Activated naive CD8-positive, alpha-beta T cell treated with anti-CD3 and anti-CD28 coated beads, Interleukin-2, amount 50 U/mL, for 16 hours (primary cell): ENCODE measurements at places on chromosomes 1 and 21.

- no peak for DNase-seq
Observed at GRCh38 chr1:100530880-100531487, 7.0 kb upstream of the GPR88 start.

DNA sequence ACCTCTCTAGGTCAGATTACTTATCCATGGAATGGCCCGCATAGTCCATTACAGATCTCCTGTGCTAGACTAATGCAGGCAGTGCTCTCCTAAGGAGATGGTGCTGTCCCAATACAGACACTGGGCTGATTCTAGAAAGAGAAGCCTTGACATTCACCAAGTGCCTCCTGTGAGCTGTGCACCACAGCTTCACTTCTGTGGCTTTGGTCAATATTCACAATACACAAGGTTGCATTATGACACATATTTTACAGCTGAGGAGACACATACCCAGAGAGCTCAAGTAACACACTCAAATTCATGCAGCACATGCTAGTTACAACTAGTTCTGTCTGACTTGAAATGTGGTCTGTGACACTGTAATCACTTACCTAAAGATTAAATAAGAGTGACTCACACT lies 59.4 kb upstream of the LRRC8B start:
- DNase-seq: no peak

DNA sequence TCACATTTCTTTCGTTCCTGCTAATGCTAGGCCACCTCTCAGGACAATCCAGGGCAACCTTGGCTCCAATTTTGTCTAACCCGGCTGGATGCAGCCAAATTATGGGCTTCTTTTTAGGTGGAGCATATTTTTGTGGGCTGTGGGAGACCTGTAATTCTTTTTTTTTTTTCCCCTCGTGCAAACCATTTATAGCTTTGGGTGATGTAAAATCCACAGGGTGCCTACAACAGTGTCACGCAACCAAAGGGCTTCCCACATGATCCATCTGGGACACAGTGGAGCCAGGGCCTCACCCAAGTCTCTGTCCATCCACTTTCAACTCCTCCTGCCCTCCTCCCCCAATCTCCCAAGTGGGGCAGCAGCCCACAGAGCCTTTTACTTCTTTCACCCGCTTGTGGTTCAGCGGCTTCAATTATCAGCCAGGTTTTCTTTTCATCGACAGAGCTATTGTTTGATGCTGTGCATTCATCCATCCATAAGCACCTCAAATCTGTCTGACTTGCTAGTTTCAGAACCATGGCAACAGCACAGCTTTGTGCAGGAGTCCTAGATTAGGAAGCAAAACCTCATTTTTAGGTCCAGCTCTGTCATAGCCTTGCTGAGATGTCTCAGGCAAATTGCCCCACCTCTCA lies 10.0 kb upstream of the OVAAL start:
- no peak for DNase-seq

GRCh38 chr1:203661572-203661971 lies 34.9 kb downstream of the ATP2B4 start:
- no peak for DNase-seq

- DNase-seq: no peak
Observed at GRCh38 chr1:237799762-237800474, 90.8 kb downstream of the ZP4 start.

DNA sequence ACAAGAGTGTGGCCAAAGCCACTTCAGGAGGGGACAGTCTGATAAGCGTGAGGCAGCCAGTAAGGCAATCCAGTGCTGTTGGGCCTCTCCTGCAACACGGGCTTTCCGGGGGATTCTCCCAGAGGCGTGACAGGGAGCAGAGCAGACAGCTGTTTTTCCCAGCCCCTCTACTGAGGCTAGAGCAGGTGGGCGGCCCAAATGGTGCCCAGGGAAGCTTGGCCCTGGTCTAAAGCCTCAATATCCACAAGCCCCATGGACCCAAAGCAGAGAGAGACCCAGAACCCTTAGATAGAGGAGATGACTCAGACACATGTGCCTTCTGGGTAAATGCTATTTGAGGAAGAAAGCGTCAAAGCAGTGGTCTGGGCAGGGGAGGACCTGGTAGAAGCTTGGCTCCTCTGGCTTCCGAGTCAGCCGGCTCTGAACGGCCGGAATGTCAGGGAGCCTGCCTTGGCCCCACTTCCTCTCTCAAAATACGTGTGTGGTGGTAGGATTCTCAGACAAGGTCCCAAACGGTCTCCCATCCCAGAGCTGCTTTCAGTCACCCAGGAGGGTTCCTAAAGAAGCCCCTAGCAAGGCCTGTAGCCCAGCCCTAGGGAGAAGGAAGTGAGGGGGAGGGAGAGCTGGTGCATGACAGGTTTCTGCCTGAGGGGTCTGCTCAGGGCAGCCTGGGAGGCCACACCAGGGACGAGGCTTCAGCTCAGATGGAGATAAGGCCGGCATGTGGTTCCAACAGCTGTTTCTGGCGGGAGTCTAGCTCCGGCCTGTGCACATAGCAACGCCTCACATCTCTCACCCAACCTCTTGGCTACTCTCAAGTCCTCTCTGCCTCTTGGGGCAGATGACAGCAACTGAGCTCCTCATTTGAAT lies 28.8 kb downstream of the PIK3C2B start:
- no peak for DNase-seq

DNA sequence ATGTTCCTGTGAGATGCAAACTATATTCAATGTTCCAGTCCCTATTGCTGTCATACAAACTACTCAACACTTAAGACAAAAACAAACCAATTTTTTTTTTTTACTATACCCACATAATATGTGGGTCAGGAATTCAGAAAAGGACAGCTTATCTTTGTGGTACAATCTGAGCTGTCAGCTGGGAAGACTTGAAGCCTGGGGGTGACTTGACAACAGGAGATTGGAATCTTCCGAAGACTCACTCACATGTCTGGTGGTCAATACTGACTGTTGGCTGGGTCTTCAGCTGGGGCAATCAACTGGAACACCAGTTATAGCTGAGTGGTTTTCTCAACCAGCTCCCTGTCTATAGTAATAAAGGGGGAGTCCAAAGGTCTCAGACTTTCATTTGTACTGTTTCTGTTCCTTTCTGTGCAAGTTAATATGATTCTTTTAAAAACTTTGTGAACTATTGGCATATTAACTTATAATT lies 81.7 kb upstream of the ATP1B1 start:
- DNase-seq: no peak

- no peak for DNase-seq
Observed at GRCh38 chr1:230749150-230749549, 2.0 kb downstream of the CAPN9 start.

DNA sequence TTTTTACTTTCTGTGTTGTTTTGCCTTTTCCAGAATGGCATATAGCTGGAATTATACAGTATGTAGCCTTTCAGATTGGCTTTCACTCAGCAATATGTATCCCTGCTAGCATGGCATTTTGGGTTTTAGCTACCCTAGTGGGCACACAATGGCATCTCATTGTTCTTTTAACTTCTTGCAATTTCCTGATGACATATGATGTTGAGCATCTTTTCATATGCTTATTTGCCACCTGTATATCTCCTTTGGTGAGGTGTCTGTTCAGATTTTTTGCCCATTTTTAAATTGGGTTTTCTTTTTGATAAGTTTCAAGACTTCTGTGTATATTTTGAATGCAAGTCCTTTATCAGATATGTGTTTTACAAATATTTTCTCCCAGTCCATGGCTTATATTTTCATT lies 14.0 kb downstream of the TSEN15 start:
- DNase-seq: no peak

GRCh38 chr1:94205639-94206038 lies 31.7 kb downstream of the ARHGAP29 start:
- no peak for DNase-seq

DNA sequence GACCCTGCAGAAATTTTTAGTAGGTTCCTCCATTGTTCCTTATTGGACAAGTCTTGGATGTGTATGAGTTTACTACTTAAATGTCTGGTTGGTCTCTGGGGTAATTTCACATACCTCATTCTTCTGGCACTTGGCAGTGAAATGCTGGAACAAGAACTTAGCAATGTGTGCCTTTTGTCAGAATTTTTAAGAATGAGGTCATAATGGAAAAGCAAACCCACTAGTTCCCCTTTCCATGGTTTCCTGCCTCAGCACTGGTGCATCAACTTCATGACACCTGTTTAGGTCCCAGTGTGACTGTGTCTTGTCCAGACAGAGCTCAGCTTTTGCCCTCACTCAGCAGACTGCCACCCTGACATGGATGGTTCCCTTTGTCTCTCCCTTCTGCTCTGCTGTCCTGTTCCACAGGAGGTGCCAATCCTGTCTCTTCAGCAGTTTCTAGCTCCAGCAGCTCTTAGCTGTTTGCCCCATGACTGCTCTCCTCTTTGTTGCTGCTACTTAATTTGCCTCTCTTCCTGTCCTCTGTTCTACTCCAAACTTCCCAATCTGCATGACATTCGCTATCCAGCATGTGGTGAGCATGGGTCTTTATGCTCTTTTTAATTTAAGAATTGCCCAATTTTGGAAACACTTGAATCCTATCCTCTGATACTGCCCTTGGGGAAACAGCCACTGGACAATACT lies 135.6 kb downstream of the CYYR1 start:
- no peak for DNase-seq

DNA sequence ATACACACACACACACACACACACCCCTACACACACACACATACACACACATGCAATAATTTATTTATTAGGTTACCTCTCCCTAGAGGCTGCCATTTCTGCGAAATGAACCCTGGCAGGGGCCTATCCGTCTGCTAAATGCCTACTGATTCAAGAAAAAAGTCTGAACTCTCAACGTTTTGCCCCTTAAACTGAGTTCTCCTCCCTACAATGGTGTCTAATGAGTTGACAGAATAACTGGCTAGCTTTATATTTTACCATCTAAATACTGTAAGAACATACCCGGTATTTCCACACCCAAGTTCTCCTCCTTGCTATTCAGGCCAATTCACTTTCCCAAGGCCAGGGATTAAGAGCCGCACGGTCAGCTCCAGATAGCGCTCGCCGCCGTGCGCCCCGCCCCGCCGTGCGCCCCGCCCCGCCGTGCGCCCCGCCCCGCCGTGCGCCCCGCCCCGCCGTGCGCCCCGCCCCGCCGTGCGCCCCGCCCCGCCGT lies 339 bp upstream of the RNPC3 start:
- no peak for DNase-seq

GRCh38 chr1:154446292-154446691 lies 41.1 kb downstream of the IL6R start:
- no peak for DNase-seq

DNA sequence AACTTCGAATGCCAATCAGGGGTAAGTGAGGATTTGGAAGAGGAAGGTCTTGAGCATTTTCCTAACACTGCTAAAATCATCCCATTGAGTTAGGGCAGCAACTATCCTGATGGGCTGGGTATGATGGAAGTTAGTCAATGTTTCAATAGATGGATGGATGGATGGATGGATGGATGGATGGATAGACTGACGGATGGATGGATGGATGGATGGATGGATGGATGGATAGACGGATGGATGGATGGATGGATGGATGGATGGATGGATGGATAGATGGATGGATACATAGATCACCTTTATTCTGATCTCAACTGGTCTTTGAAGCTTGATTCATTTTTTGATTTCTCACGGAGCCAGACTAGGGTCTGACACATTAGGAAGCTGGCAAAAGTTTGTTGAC lies 2.3 kb upstream of the CLDN14 start:
- no peak for DNase-seq

DNA sequence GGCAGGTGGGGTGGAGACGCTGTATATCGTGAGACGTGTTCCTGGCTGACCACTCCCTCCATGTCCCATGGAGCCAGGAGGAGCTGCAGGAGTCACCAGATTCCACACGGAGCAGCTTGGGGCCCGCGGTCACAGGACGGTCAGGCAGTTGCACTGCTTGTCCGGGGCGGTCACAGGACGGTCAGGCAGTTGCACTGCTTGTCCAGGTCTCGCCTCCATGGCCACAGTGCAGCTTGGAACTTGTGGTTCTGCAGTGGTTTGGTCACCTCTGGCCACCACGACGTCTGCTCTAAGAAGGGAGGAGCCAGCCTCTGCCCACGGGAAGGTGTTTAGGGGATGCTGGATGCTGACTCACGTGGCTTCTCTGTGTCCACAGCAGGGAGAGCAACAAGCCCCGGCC lies 33.0 kb downstream of the SLX9 start:
- DNase-seq: no peak

GRCh38 chr1:28552758-28553663 lies at the start of gene TRNAU1AP:
Gene TRNAU1AP (plus strand): TSS chr1:28553085. CDS start chr1:28553111, 26 bp downstream.
- DNase-seq: peak; percentile 93

DNA sequence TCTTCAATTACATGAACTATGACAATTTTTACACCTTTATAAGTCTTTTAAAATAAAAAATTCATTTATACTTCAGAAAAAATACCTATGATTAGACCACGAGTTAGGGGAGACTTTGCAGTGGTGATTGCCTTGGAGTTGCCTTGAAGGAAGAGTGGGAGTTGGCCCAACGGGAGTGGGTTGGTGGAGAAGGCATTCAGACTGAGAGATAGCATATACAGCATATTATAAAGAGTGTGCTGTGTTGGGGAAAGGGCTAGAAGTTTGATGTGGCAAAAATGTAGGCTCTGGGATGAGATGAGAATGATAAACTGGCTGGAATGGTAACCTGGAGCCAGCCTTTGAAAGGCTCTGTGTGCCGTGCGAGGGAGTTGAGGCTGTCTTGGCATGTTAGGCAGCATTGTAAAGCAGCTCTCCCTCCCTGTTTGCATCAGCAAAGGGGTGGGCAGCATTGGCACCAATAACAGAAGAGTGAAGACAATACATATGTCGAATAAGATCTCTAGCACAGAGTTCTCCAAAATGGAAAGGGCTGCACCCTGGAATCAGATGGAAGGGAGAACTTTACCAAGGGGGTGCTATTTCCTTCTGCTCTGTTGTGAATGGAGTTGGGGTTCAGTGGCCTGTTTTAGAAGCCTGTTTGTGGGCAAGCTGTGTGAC lies 24.4 kb downstream of the MPZL1 start:
- no peak for DNase-seq

DNA sequence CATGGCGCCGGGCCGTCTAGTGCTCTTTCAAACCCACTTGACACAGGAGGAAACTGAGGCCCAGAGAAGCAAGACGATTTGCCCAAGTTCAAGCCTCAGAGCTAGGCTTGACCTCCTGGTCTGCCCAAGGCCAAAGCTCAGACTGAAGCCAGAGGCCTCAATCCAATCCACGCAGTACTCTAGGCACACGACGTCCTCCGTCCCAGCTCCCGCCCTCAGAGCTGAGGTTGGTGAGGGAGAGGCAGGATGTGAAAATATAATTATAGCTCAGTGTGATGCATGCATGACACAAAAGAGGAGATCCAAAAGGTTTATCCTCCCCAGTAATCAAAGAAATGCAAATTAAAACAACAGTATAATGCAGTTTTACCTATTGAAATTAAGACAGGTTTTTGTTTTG lies 15.5 kb upstream of the ADGRB2 start:
- no peak for DNase-seq

GRCh38 chr21:40300300-40300699 lies 433.1 kb downstream of the PCP4 start:
- no peak for DNase-seq

GRCh38 chr1:60922304-60922703 lies 160.1 kb upstream of the NFIA start:
- no peak for DNase-seq

- DNase-seq: no peak
Observed at GRCh38 chr1:51644533-51645197, 27.8 kb downstream of the OSBPL9 start.

DNA sequence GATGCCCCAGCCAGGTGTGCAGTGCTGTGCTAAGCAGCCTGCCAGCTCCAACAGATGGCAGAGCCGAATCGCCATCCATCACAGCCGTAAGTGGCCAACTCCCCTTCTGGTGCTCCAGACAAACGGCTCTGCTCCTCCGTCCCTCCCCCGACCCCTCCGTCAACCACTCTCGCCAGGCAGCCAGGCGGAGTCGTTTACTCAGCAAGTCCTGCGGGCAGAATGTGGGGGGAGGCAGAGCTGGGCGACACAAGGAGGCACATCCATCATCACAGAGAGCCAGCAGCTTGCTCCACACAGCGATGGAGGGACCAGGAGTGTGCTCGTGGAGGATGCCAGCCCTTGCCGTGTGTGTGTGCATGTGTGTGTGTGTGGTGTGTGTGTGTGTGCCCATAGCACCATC lies 206.6 kb upstream of the GRIK3 start:
- no peak for DNase-seq
